ENCODE measurements at places on chromosomes 4 and X.
A peak's percentile ranks its signal among the peaks of the same experiment; 100 is the strongest.

GRCh38 chr4:175326796-175327195, 408.6 kb downstream of the ADAM29 start:
- no peak for DNase-seq

GRCh38 chrX:123468481-123468880, 264.4 kb downstream of the THOC2 start:
- no peak for DNase-seq

DNA sequence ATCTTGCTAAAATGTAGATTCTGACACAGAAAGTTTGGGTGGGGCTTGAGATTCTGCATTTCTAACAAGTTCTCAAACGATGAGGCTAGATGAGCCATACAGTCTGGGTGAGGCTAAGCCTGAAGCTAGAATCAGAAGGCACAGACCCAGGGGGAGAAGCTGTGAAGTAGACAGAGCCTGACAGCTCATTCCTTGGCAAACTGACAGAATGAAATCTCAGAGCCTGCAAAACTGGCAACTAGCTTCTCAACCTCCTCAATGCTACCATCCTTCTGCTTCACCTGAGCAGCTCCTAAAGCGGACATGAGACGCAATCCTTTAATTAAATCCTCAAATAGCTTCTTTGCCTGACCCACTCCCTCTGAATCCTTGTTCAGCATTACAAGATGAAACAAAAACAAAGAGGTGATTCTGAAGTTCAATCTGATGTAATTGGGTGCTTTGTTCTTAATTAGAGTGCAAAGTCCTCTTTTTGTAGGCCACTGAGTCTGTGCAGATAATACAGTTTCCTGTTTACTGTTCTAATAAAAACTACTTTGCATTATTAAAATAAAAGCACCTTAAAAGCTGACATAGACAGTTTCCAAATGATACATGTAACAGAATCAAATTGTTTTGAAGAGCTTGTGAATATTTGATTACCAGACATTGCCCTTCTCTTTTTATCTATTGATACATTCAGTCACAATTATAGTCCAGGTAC, 71.0 kb upstream of the BMP2K start:
- peak; percentile 23 for DNase-seq

DNA sequence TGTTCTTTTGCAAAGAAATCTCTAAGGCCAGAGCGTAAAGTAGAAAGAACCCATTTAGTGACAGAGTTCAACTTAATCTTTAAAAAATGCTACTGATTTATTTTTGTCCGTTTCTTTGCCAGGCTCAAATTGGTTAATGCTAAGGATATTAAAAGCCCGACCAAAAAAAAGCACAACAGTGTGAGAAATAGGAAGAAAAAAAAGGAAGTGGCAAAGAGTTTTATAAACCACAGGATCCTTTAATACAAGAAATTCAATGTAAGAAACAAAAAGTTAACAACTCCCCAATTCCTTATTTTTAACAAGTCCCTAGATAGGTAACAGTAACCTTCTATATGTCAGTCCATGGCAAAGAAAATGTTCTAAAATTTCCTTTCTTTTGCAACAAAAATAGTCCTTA, 480.4 kb downstream of the ACTRT1 start:
- no peak for DNase-seq

DNA sequence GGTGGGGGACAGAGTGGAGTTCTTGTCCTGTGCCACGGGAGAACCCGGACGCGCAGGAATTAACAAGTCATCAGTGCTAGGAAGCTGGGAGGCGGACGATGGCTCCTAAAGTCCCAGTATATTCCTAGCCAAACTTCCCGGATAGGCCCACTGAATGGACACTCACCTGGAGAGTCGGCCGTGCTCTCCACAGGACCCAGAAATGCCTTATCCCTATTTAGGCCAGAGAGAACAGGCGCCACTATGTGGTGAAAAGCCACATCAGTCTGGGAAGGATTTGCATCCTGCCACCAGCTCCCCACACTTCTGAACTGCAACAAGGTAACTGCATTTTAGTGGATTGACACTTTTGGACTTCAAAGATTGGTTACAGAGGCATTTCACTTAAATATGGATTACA, 1.1 kb downstream of the CFAP299 start:
- peak; percentile 53 for DNase-seq

GRCh38 chr4:171667906-171668305, 145.3 kb upstream of the GALNTL6 start:
- DNase-seq = no peak

DNA sequence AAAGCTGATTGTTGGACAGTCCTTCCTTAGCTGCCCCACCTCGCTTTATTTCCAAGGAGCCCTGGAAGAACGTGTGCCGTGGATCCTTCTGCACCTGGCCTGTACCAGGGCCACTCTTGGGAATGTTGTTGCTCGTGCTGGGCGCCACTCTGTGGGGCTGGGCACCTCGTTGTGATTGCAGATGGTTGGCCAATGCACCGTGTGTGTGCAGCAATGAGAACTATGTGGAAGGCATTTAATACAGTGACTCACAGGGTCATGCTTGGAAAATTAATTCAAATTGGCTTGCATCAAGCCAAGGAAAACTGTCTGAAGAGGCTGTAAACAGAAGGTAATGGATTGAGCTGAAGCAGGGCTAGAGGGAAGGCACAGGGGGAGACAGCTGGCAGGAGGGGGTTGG, 37.0 kb upstream of the CD99L2 start:
- DNase-seq = no peak

GRCh38 chr4:48275247-48275646, 5.6 kb upstream of the TEC start:
- peak; percentile 8 for DNase-seq

DNA sequence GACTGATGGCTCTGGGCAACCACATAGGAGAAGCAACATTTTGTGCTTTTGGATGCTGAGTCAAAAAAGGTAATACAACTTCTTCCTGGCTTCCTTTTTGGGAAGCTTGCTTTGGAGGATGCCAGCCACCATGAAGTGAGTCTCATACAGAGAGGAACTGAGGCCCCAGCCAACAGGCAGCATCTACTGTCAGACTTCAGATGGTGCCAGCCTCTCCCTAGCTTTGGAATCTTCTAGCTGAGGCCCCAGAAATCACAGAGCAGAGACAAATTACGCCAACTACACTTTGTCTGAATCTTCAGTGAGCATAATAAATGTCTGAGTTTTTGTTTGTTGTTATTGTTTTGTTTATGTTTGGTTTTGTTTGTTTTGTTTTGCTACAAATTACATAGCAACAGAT, 136.1 kb downstream of the ATP10D start:
- DNase-seq = no peak

GRCh38 chr4:41507291-41507947, 30.5 kb upstream of the LIMCH1 start:
- DNase-seq = no peak

DNA sequence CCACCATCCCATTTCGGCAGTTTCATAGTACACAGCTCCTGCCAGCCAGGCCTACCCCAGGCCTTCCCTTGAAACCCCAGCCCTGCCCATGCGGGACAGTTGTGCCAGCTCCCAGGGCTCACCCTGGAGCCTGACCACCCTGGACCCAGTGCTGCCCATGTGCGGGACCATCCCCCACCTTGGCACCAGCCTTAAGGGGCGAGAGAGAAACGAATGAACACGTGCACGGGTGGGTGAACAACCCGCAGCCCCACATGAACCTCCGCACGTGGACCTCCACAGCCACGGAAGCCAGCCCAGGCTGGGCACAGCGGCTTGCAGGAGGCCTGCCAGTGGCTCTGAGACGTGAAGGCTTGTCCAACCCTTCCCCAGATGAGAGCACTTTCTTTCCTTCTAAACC, 76.0 kb upstream of the MXD4 start:
- DNase-seq = no peak

- no peak for DNase-seq
Measured at GRCh38 chr4:41209901-41210300, 4.4 kb downstream of the APBB2 start.

DNA sequence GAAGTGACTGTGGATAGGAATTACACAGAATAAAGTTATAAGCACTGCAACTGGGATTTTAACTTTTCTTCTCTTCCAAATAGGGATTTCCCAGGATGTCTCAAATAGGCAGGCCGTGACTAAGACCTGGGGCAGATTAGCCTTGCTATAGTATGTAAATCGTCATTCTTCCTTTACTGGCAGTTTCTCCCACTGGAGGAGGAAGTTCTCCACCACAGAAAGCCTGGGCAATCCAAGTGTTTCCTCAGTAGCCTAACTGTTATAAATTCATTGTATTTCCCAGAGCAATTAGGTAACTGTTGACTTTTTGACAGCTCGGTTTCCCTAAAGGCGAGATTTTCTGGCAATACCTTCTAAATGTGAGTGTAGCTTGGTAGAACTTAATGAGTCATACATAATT, at the start of gene TNIP3:
Gene TNIP3 (minus strand): TSS at position 31 of the 400 bp plus-strand sequence. CDS start 196 bp downstream, outside the sequence.
- DNase-seq = no peak

DNA sequence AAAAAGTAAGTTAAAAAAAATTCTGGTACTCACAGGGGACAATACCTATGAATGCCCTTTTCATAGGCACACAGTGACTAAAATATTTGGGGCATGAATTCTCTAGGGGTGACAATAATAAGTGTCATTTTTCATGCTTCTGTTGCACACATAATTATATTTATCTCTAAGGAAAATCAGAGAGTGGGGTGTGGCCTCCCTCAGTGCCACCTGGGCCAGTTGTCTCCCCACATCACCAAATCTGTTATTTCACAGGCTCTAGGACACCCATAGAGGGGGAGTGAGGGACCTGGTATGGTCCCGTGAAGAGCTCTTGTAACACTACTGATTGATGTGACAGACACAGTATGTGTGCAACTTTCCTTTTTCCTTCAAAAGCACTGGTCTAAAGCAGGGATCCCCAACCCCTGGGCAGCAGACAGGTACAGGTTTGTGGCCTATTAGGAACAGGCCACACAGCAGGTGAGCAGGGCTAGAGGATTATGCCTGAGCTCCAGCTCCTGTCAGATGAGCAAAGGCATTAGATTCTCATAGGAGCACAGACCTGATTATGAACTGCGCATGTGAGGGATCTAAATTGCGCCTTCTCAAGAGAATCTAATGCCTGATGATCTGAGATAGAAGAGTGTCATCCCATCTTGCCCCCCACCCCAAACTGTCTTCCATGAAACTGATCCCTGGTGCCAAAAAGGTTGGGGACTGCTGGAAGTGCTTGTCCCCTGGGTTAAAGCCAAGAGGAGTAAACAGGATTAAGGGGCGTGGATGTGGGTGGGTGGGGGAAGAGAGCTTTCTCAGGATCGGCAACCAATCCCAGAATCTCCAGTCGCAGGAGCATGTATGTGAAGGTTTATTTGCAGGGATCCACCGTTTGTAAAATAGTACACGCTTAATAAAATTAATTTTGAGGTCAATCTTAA, 856 bp downstream of the SLC9B1 start:
- peak; percentile 7 for DNase-seq

DNA sequence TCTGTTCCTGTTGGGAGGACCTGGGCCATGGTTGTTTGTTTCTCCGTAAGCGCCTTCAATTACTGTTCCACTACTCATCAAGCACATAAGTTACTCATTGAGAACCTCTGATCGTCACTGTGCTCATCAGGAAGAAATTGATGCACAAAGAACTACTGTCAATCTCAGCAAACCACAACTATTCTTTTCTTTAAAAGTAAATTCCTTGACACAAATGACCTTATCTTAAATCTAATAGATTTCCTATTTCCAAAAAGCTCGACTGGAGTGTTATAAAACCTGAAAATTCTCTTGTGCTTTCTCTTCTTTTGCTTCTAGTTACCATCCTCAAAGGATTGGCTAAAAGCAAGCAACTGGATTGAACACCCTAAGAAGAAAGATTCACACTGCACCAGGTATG, at the start of gene MUC7:
Gene MUC7 (plus strand): TSS at position 301 of the 400 bp plus-strand sequence. CDS start 1,825 bp downstream, outside the sequence.
- DNase-seq = no peak

GRCh38 chrX:129534816-129535578, 5.1 kb upstream of the OCRL start:
- DNase-seq = no peak

DNA sequence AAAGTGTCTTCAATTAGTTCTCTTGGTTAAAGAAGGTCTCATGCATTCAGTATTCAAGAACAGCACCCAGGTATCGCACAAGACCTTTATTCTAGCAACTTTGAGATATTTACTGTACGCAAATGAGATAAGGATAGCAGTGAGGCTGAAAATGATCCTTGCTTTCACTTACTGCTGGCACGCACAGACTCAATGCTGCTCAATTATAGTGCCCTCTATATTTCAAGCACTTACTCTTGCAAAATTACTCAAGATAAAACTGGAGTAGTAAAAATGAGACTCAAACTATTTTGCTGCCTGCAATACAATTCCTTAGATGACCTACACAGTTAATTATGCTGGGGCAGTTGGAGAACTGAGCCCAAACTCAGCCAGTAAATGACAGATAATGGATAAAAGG, 60.9 kb downstream of the ADGRA3 start:
- no peak for DNase-seq

GRCh38 chr4:26766141-26766540, 94.5 kb upstream of the STIM2 start:
- no peak for DNase-seq

GRCh38 chrX:113370006-113370405, 529.4 kb upstream of the AMOT start:
- DNase-seq = no peak

GRCh38 chr4:128686032-128686465, 123.5 kb upstream of the JADE1 start:
- no peak for DNase-seq
